ENCODE measurements at places on chromosomes 11 and 22. TPM values are rescaled to one million over a fixed set of nuclear protein-coding genes. Genes with fewer than 3 reads are reported as not detected.

GRCh38 chr22:50136581-50137015, 33.9 kb upstream of the PANX2 start:
- no peaks in the 10 kb centered on the region for H3K4me1 ChIP-seq
- peaks cover 9% of the 10 kb centered on the region for H3K27me3 ChIP-seq
- no peaks in the 10 kb centered on the region for H3K36me3 ChIP-seq
- no peak for DNase-seq

Gene RIN1
- total RNA-seq: 2.6 TPM

DNA sequence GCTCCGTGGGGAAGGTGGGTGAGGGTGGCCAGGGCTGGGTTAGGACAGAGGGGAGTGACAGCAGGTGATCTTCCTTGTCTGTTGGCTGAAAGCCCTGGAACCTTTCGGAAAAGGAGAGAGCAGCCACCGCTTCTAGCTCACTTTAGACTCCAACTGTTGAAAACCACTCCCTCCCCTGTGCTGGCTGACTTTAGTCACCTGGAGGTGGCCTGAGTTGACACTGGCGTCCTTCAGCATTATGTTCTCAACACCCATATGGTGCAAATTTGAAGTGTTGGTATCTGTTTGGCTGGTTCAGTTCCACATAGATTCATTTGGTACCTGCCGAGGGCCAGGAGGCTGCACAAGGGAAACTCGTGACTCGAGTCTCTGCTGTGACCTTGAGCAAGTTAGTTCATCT, 28.8 kb downstream of the ZC3H7B start:
- H3K4me3 ChIP-seq: no peak overlapping the region
- H3K36me3 ChIP-seq: peaks cover 23% of the 10 kb centered on the region
- DNase-seq: no peak
- H3K4me1 ChIP-seq: peaks cover 3% of the 10 kb centered on the region

Gene FAM83F
- 1.8 TPM for total RNA-seq

Gene OVOL1
- total RNA-seq: not detected

DNA sequence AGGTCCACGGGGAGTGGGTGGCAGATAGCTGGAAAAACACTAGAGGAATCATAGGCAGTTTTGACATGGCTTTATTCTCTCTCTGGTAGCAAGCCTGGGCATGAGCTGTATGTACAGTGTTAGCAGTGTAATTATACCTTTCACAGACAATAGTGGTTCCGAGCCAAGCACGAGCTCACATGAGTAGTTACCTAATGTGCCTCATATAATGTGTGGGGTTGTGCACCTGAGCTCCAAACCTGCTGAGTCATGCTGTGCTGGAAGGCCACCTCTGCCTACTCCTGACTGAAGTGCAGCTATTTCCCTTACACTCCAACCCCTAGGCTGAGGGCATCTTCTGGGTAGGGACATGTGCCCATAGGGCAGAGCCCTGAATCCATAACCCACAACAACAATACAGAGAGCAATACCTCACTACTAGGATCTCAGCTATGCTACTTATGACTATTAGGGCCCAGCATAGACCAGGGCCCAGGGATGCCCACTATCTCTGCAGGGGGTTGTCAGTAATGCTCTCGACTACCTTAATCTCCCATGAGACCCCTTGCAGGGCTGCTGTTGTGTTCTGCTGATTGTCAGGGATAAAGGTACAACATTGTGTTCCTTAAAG, 432.1 kb downstream of the DYNC2H1 start:
- H3K4me3 ChIP-seq: no peak overlapping the region
- DNase-seq: no peak
- H3K36me3 ChIP-seq: no peaks in the 10 kb centered on the region
- no peaks in the 10 kb centered on the region for H3K4me1 ChIP-seq

DNA sequence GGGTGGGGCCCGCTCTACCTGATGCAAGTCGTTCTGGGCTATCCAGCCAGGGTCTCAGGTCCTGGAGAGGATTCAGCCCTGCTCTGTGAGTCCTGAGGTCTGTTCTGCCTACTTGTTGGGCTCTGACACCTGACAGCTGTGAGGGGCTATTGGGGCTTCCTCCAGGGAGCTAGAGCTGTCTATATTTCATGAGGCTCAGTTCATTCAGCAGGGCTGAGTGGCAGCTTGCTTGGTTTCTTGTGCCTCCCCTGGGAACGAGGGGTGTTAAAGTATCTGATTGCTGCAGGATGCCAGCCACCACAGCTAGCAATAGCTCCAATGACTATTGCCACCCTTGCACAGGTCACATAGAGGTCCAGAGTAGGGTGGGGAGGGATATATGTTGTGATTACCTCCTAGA, 26.7 kb downstream of the INSC start:
- H3K4me3 ChIP-seq: no peak overlapping the region
- no peaks in the 10 kb centered on the region for H3K36me3 ChIP-seq
- no peak for DNase-seq
- no peaks in the 10 kb centered on the region for H3K27me3 ChIP-seq
- no peak overlapping the region for H3K27ac ChIP-seq

Gene DBX1
- not detected for total RNA-seq

DNA sequence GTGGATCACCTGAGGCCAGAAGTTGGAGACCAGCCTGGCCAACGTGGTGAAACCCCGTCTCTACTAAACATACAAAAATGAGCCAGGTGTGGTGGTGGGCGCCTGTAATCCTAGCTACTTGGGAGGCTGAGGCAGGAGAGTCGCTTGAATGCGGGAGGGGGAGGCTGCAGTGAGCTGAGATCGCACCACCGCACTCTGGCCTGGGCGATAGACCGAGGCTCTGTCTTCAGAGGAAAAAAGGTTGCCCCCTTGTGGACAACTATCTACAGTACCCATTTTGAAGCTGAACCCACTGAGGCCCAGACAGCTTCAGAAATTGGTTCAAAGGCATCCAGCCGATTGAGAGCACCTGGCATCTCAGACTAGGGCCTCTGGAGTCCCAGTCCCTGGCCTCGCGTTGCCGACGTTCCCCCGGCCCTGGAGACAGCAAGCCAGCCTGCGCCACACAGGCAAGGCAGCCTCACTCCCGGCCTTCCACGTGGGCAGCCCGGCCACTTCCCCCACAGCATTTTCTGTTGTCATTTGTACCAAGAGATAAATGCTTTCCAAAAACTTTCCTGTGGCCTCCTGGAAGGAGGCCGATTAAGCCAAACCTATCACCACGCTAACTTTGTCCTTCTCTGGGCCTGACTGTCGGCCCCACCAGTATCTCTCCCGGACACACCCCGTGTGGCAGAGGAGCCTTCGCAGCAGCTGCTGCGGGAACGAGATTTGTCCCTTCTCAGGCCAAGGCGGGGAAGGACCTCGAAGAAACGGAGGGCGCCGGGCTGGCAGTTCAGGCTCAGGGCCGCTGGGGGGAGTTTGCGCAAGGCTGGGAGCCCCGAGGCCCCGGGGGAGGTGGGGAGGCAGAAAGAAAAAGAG, 82.8 kb downstream of the FLI1 start:
- H3K4me1 ChIP-seq: peaks cover 44% of the 10 kb centered on the region
- H3K36me3 ChIP-seq: peaks cover 39% of the 10 kb centered on the region
- H3K4me3 ChIP-seq: no peak overlapping the region

- no peaks in the 10 kb centered on the region for H3K36me3 ChIP-seq
- peaks cover 24% of the 10 kb centered on the region for H3K4me1 ChIP-seq
- no peak for DNase-seq
- no peak overlapping the region for H3K4me3 ChIP-seq
- H3K27ac ChIP-seq: no peak overlapping the region
Observed at GRCh38 chr11:76800466-76801200, 17.5 kb downstream of the TSKU start.

- peaks cover 7% of the 10 kb centered on the region for H3K4me1 ChIP-seq
- no peak overlapping the region for H3K27ac ChIP-seq
- H3K27me3 ChIP-seq: peaks cover 21% of the 10 kb centered on the region
- peak overlapping the region; percentile 26 for H3K4me3 ChIP-seq
- H3K36me3 ChIP-seq: peaks cover 5% of the 10 kb centered on the region
Observed at GRCh38 chr11:45181889-45182550, 35.6 kb downstream of the PRDM11 start.

DNA sequence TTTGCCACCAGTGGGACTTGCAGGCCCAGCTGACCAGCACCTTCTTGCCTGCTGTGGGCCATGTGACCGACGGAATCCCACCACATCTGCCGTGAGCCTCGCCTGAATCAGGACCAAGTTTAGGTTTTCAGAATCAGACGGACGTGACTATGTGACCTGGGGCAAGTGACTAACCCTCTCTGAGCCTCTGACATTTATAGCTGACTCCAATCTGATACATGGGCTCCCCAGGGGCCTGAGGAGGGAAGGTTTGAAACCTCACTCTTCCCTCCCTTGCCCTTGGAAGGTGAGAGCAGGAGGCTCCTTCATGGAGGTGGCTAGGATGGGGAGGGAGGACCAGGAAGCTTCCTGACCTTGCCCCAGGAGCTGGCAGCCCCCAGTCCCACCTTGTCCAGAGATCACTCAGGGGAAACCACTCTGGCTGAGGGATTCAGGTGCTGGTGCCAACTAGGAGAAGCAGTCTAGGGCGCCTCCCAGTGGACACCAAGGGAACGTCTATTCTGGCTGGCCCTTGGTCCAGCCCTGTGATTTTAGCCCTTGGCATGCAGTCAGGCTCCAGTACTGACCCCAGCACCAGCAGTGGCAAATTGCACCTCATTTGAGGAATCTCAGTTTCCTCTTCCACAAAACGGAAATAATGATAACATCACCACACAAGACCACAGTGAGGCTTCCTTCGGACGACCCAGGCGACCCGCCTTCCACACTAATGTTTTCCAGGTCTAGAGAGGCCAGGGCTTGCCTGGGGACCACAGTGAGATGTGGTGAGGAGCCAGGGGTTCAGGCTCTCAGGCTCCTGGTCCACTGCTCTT, 47.2 kb upstream of the SYT7 start:
- H3K27me3 ChIP-seq: no peaks in the 10 kb centered on the region
- no peaks in the 10 kb centered on the region for H3K36me3 ChIP-seq

DNA sequence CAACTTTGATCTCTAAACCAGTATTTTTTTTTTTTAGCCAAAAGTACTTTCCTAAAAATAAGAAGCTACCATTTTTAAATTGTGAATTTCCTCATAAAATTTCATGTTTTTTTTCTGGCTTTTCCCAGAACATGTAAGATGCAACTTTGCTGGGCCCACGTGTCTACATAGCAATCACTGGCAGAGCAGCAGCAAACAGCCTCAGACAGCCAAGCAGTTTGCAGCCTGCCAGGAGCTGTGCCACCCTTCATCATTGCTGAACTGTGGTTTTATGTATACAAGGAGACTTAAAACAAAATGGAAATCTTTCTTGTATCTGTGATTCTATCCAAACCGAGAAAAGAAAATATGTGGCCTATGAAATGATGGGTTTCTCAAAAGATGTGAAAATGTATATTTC, 110.2 kb downstream of the GRIA4 start:
- no peak overlapping the region for H3K4me3 ChIP-seq
- no peak for DNase-seq
- H3K4me1 ChIP-seq: no peaks in the 10 kb centered on the region
- H3K36me3 ChIP-seq: no peaks in the 10 kb centered on the region
- H3K27ac ChIP-seq: no peak overlapping the region

DNA sequence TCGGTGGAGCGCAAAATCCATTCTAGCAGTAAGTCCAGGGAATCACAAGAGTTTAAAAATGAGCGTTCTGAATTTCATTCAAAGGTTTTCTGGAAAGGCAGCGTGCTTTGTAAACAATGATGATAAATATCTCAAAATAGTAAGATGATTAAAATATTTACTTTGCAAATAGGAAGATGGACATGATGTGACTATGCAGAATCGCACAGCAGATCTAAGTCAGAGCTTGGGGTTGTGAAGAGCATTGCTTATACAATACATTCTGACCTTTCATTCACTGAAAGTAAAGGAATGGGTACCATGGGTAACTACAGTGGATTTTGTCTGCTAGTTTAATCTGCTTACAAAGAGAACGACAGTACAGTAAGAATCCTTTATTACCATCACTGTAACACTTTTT, 77.5 kb downstream of the PPP6R3 start:
- no peak overlapping the region for H3K4me3 ChIP-seq
- peaks cover 64% of the 10 kb centered on the region for H3K4me1 ChIP-seq
- no peak overlapping the region for H3K27ac ChIP-seq
- H3K36me3 ChIP-seq: peaks cover 47% of the 10 kb centered on the region
- no peaks in the 10 kb centered on the region for H3K27me3 ChIP-seq
- DNase-seq: no peak

Gene POTEH
- total RNA-seq: not detected

Gene PAX6
- total RNA-seq: 1.5 TPM

GRCh38 chr11:124541204-124541603, 2.2 kb downstream of the OR8B12 start:
- DNase-seq: no peak
- H3K27me3 ChIP-seq: peaks cover 20% of the 10 kb centered on the region
- H3K27ac ChIP-seq: no peak overlapping the region
- no peak overlapping the region for H3K4me3 ChIP-seq
- no peaks in the 10 kb centered on the region for H3K4me1 ChIP-seq

Gene NLRP10
- total RNA-seq: not detected

Gene PIWIL4
- 0.19 TPM for total RNA-seq
